ENCODE measurements at places on chromosomes 5 and 9.

GRCh38 chr5:32990593-32991420, 279.7 kb downstream of the NPR3 start:
- DNase-seq, result no peak

DNA sequence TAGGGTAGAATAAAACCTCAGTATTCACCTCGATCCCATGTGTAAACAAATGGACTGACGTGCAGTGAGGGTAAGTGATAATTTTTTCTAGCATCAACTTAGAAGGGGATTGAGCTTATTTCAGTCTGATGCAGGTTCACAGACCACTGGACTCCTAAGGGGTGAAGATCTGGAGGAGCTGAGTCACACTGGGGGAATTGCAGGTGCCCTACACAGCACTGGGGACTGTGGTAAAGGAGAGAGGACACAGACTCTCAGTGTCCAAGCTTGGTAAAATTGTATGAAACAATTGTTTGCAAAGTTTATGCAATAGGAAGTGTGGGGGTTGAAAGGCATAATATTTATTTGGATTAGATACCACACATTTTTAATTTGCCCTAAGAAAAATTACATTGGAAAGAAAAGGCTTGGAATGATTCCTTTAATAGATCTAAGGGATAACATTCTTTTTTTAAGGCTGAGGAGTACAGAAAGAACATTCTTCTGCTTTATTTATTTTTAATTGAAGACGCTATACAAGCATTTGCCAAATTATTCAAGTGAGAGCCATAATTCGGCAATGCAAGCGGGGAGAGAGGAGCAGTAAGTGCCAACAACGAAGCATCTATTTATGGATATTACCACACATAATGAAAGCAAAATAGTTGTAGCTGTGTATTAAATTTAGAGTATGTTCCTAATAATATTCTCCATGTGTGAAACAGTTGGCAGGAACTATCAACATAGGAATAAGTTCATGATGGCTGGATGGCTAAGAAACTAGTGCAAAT, 766.9 kb upstream of the ADAMTS16 start:
- DNase-seq, result no peak

DNA sequence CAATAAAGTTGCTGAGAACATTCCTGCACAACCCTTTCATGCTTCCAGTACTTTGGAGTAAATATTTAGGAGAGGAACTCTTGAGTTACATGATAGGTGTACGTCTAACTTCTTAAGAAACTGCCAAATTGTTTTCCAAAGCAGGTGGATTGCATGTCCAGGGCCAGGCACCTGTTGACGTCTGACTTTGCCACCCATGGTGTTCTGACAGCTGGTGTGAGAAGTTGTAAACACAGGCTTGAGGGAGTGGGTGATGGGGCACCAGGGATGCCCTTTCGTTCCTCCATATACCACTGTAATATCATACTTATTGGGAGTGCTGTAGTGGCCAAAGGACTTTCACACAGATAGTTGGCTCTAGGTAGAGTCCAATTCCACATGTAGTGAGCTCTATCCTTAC, 352.1 kb downstream of the GADD45G start:
- DNase-seq, result no peak

DNA sequence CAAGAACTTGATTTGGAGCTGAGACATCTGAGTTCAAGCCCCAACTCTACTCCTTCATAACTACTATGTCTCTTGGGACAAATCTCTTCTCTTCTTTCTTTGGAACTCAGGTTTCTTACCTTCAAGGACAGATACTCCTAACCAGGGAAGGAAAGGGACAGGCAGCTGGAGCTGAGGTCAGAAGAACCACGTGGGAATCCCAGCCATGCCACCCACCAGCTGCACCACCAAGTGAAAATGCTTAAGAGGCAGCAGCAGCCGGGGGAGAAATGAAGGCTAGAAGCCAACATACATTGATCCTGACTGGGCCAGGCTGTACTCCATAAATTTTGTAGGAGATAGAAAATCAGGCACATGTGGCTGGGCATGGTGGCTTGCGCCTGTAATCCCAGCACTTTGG, 9.6 kb upstream of the OR5C1 start:
- no peak for DNase-seq

DNA sequence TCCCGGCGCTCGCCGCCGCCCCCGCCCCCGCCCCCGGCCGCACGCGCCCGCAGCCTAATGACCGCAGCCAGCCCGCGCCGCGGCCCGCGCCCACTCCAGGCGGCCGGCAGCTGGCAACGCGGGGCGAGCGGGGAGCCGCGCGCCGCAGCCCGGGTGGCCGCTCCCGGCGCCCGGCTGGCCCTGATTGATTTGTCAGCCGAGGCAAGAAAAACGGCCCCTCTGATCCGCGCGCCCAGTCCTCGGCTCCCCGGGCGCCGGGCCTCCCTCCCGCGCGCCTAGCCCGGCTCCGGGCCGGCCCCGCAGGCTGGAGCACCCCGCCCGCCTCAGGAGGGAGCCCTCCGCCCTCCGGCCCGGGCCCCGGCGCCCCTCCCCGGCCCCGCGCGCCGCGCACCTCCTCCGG, 11.9 kb upstream of the LHX2 start:
- no peak for DNase-seq

DNA sequence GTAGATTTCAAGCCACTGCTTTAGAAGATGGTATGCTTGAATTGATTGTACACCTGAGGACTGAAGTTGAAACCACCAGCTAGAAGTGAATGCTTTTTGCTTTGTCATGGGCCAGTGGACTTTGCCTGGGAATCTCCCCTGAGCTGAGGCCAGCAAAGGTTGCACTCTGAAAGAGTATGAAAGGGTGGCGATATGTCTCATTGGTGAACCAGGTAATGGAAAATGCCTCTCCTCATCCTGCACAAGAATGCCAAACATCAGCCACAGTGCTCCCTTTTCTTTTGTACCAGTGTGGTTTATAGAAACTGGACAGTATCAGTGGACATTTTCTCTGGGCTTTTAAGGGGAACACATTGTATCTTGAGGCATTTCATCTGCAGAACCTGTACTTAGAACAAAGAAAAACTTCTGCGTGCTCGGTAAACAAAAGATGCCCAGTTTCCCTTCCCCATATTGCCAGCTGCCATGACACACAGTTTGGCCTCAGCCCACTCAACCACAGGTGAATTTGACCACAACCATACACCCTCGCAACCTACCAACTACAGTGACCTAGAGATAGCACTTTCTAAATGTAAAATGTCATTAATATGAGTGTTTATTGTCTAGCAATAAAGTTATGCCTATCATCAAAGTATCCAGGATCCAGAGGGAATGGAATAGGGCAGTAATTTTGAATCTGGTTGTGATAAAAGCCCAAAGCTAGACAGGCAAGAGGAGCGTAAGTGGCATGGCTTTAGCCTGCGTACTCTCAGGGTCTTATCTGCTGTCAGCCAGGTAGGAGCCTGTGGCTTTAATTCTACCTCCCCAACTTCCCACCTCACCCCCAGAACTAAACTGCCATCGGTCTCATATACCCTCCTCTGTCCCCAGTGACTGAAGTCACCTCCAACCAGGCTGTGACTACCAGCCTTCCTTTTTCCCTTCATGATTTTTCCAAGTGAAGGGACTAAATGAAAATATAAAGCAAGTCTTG, 79.5 kb upstream of the LHFPL2 start:
- DNase-seq, result no peak

- DNase-seq, result no peak
These were observed 48.9 kb downstream of the DAB2IP start for GRCh38 chr9:121700165-121700831.

GRCh38 chr5:140221697-140222223, 46.8 kb downstream of the CYSTM1 start:
- no peak for DNase-seq

DNA sequence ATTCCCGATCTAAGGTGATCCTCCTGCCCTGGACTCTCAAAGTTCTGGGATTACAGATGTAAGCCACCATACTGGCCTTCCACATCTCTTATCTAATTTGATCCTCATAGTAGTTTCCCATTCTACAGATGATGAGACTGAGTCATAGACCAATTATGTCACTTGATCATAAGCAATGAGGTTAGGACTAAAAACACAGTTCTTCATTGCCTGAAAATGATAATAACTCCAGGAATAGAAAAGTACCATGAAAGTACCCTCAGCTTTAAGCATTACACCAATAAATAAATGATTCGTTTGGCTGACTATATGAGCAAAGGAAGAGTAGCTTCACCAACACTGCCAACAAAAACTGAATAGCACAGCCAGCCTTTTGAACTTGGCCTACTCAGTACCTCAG, 389.5 kb downstream of the ACTL7B start:
- DNase-seq, result no peak

DNA sequence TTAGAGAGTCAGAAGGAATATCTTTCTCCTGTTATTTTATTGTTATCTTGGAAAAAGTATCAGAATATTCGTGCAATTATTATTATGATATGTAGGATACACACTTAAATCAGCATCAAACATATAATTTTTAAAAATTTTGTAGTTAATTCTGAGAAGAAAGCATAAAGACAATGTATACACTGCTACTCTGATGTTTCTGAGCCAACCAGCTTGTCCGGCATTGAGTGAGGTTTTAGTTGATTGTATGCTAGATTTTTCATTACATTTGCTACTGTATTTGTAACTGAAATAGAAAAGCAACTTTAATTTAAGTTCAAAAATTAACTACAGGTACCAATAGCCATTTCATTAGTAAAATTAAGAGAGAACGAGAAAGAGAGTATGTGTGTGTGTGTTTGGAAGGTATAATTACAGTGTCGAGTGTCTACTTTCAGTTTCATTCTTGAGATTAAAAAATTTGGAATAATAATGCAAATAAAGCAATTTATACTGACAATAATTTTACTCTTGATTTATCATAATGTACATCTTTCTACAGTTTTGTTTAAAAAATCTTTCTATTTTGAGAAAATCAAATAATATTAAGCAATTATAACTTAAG, 160.4 kb upstream of the CDH12 start:
- no peak for DNase-seq

DNA sequence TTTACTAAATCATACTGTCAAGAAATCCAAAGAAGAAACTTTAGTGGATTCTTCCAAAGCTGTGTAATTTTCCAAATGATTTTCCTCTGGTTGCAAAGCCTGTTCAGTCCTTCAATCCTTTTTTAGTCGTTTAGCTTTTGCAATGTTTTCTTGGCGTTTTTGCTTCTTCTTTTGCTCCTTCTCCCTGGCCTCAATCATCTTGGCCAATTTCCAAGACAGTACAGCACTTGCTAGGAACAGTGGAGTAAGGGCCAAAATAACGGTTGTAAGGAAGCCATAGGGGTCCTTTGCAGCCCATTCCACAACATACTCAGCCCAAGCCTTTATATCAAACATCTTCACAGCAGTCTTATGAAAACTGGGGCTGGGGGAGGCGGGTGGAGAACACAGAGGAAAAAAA, 2.4 kb downstream of the SMIM15 start:
- no peak for DNase-seq

GRCh38 chr9:6907772-6908381, 150.1 kb downstream of the KDM4C start:
- no peak for DNase-seq

GRCh38 chr9:84750152-84750865, 80.8 kb downstream of the NTRK2 start:
- DNase-seq, result no peak

GRCh38 chr5:174291-174600, 17.0 kb upstream of the LRRC14B start:
- DNase-seq, result no peak

GRCh38 chr5:98656125-98656795, 117.2 kb upstream of the RGMB start:
- DNase-seq, result no peak

DNA sequence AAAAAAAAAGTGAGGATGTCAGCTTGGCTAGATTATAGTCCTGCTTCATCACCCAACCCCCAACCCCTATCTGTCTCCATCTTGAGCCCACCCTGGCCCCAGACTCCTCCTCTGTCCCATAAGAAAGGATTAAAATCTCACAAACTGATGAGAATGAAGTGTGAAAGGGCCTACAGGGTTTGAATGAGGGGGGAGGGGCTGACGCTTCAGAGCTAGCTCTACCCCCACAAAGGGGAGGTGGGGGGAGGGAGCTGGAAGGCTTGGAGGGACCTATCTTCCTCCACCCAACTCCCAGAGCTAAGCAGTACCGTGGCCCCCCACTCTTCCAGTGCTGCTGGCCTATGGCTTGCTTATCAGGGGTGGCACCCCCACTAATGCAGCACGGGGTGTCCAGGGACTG, 43.7 kb upstream of the HAND1 start:
- DNase-seq, result no peak

- no peak for DNase-seq
These were observed 428.1 kb downstream of the ARHGEF28 start for GRCh38 chr5:74054139-74054538.
